ENCODE measurements at places on chromosomes 1 and 21.

GRCh38 chr1:3251807-3252428, 182.9 kb downstream of the PRDM16 start:
- DNase-seq, result no peak

DNA sequence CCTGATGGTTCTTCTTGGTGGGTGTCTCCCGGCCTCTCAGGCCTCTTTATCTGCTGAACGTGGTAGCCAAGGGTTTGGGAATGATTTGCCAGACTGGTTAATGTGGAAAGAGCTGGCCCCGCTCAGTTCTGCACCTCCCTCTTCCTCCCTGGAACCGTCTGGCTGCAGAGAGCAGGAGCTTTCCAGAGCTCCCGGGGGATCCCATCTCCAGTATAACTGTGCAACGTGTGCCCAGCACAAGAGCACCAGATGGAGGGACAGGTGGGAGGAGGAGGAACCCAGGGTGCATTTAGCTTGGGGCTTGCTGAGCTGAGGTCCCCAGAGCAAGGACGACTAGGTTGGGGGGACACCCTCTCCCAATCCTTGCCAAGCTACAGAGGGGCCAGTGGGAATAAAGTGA, 5.0 kb downstream of the TFF1 start:
- no peak for DNase-seq

DNA sequence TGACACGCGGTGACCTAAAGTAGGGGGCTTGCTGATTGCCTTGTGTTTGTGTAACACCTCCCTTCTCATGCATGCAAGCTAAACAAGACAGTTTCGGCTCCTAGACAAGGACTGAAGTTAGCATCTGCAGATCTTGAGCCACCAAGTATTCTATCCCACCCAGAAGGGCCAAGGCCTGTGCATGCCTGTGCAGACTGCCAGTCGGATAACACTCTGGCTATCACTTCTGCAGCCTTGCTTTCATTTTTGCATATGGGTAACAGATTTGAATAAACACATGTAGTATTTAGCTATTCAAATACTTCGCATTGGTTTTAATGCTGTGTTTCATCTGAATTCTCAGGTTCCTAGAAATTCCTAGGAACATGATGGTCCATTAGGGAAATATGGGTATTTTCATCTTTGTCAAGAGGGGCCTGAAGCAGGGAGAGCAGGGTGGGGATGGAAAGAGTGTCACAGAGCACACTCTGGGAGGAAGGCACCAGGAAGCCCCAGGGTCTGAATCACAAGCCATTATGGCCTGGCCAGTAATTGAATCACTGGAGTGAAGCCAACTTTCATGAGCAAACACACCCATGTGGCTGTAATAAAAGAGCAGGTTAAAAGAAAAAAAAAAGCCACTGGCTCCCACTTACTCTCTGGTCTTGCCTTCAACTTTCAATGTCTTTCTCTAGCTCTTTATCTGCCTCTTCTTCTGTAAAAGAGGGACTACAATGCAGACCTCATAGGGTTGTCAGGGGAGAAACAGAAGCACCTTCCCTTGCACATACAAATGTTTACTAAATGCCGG, 28.3 kb downstream of the GADD45A start:
- no peak for DNase-seq

GRCh38 chr1:46538147-46538546, 13.3 kb downstream of the KNCN start:
- DNase-seq, result no peak

GRCh38 chr1:32361308-32361673, 994 bp downstream of the FAM229A start:
- DNase-seq, result no peak

GRCh38 chr21:28099001-28099705, 893.5 kb downstream of the LTN1 start:
- no peak for DNase-seq

- no peak for DNase-seq
Measured at GRCh38 chr1:179296356-179297104, 2.9 kb downstream of the SOAT1 start.

DNA sequence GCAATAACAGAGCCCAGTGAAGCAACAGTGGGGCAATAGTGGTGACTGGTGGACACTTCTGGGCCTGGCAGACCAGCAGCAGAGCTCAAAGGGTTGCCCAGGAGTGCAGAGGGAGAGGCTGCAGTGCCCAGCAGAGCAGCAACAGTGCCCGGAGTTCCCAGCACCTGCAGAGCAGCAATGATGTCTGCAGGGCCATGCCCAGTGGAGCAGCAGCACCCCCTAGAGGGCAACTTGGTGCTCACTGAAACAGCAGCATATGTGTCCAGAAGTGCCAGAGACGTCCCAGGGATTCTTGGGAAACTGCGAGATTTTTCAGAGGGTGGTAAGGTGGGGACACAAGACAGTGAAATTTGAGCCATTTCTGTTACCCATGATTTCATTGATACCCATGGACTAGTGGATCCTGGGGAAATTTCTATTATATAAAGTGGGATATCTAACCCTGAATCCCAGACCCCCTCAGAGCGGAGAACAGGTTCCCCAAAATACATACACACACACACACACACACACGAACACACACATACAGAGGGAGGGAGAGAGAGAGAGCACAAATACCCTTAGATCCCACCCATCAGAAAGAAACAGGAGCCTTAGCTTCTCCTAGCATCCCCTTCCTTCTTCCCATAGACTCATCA, 156.9 kb upstream of the GJB5 start:
- no peak for DNase-seq

DNA sequence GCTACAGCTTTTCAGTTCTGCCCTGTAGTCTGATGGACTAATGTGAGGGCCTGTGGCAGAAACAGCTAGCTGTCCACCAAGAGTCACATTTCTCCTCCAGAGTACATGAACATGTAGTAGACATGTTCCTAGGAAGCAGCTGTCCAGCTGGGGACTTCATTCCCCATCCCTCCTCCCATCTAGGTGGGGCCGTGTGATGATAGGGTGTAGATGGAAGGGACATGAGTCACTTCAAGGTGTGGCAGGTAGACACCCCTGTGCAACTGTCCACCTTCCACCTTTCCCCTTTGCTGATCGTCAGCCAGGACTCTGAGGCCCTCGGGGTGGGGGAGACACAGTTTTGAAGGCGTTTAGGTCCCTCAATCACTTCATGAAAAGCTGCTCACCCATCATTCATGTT, 3.6 kb upstream of the RD3 start:
- DNase-seq, result no peak

- no peak for DNase-seq
Measured at GRCh38 chr1:203643213-203644045, 16.8 kb downstream of the ATP2B4 start.

DNA sequence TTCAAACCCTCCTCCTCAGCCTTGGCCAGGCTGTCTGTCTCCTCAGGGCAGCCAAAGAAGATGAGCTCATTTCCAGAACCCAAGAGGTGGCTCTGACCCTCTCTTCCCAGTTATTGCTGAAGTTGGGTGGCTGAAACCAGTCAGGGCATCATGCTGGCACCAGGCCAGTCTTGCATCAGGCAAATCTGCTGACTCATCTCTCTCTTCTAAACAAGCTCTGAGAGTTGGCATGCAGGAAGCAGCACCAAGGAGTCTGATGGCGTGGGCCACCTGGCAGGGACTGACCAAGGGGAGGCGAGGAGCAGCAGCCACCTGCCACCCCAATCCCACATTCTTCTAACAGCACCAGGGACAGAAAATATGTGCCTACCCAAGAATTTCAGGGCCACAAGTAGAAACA, 104.8 kb upstream of the ATP1A1 start:
- DNase-seq, result no peak

DNA sequence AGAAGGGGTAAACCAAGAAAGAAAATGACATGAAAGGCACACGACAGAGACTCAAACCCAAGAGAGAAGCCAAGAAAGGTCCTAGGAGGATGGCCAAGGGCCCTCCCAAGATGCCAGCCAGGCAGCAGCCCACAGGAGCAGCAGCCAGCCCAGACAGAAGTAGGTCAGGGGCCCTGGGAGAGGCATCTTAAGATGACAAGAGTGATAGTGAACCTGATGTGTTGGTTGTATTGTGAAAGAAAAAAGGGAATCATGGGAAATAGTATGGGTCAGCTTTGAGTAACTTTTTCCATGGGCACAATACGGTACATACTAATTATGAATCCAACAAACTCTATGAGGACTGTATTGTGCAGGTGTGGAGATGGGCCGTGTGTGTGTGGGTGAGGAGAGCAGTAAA, 3.3 kb downstream of the CCSAP start:
- DNase-seq, result no peak

DNA sequence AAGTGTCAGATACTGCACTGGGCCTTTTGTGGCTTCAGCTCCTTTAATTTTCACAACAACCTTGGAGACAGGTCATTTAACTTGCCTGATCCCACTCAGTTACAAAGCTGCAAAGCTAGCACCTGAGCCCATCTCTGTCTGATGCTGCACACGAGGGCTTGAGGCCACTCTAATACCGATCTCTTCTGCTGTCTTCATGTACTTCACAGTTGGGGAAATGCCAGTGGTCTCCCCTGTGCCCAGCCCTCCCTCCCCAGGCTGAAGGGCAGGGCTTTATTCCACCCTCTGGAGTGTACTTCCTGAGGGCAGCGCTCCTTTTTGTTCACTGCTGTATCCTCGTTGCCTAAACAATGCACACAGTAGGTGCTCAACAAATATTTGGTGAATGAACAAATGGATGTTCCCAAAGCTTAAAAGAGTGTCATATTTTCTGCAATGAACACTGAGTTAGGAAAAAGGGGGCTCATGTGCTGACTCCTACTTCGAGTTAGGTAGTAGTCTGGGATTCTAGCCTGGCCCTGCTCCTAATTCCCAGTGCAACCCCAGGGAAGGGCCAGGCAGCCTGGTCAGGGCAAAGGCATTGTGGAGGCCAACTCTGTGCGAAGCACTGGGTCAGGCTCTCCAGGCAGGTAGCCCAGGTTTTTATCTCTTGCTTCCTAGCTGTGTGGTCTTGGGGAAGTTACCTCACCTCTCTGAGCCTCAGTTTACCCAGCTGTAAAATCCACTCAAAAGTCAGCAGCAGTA, 1.1 kb downstream of the TMCO4 start:
- DNase-seq, result no peak

- DNase-seq, result no peak
Measured at GRCh38 chr21:45969921-45970673, 11.5 kb upstream of the COL6A1 start.

DNA sequence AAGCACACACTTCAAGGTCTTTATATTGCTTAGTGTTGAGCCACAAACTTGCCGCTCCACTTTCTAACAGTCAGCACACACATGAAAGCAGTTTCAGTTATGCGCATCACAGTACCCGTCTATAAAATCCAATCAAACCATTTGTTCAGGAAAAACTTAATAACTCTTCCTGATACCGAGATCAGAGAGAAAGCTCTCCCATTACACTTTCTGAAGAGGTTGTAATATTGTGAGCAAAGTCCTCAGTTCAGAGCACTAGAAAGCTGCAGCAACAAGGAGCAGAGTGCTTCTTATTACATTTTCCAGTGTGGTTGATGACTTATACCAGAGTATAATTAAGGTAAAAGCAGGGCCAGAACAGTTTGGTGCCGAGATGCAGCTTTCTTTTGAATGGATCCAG, 102.8 kb upstream of the F3 start:
- DNase-seq, result no peak

DNA sequence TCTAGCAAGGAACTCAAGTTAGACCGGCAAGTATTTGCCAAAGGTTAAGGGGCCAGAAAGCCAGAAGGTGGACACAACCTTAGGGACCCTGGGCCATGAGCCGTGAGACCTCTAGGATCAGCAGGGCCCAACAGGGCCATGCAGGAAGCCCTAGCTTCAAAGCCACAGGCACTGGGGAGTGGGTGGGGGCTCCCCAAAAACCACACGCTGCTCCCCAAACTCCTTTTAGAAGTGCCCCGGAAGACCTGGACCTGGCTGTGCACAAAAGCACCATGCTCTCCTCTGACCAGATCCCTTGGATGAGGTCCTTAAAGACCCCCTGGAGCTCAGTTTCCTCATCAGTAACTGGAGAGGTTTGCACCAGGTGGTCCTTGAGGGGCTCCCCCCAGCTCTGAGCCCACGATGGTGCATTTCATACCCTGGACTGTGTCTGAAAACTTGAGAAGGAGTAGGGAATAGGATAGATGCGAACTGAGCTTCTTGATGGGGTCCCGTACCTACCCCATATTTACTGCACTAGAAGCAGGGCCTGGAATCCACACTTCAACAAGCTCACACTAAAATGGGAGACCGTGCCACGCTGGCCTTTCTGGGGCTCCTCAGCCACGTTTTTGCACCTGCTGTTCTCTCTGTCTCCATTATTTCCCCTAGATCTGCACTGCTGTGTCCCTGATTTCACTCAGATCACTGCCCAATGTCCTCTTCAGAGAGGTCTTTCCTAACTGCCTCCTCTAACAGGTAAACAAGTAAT, 40.6 kb upstream of the LBR start:
- no peak for DNase-seq

GRCh38 chr1:243568793-243569192, 281.2 kb downstream of the AKT3 start:
- no peak for DNase-seq

GRCh38 chr1:212595229-212595628, 13.3 kb upstream of the ATF3 start:
- DNase-seq, result no peak

GRCh38 chr21:15436031-15436430, 293.8 kb upstream of the USP25 start:
- no peak for DNase-seq

DNA sequence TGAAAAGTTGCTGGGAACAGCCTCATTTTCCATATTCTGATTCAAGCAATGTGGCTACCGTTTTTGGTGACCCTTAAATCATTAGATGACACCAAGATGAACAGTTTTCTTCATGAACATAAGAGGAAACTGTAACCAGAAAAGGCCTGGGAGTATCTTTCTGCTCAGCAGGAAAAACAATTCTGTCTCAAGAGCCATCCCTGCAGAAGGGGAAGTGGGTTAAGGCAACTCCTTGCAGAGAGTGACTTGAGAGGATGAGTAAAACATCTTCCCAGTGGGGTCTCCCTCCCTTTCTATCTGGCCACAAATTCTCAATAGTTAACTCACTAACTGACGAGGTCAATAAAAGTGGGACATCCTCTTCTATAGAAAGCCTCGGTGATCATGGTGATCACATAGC, 187.6 kb upstream of the NRIP1 start:
- DNase-seq, result no peak

DNA sequence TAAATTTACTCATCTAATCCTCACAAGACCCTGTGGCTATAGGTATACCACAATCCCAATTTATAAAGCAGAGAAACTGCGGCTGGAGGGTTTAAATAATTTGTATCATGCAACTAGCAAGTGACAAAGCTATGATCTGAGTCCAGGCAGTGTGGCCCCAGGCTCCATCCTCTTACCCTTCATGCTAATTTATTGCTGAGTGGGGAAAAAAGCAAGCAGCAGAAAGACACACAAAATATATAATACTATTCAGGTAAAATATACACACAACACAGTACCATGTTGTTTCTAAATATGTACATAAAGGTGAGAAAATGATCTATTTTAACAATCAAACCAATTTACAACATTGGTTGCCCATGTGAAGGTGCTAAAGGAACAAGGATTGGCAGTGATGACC, 17.3 kb upstream of the LORICRIN start:
- DNase-seq, result no peak

GRCh38 chr21:44874240-44874496, 678 bp upstream of the PTTG1IP start:
- DNase-seq, result no peak

Measured in activated T-helper 1 cell treated with anti-CD3 and anti-CD28 coated beads, Interleukin-2, amount 50 U/mL, for 16 hours (primary cell).